AG04450 (cell line): ENCODE measurements at places on chromosomes 4 and X.

GRCh38 chrX:13290891-13291614 lies 28.8 kb downstream of the ATXN3L start:
- no peak for DNase-seq

- DNase-seq, result no peak
Observed at GRCh38 chrX:68363984-68364383, 69.3 kb downstream of the OPHN1 start.

GRCh38 chr4:123462007-123462406 lies 65.4 kb downstream of the SPRY1 start:
- DNase-seq, result no peak

- no peak for DNase-seq
Observed at GRCh38 chr4:138892483-138893407, 122.8 kb upstream of the NOCT start.

GRCh38 chrX:68851082-68851481 lies 22.3 kb downstream of the EFNB1 start:
- DNase-seq, result no peak

GRCh38 chrX:138886769-138887168 lies 175.3 kb upstream of the FGF13 start:
- DNase-seq, result no peak

GRCh38 chrX:71225676-71226075 lies 2.7 kb downstream of the GJB1 start:
- no peak for DNase-seq

GRCh38 chr4:166827167-166827566 lies 407.1 kb downstream of the SPOCK3 start:
- DNase-seq, result no peak

DNA sequence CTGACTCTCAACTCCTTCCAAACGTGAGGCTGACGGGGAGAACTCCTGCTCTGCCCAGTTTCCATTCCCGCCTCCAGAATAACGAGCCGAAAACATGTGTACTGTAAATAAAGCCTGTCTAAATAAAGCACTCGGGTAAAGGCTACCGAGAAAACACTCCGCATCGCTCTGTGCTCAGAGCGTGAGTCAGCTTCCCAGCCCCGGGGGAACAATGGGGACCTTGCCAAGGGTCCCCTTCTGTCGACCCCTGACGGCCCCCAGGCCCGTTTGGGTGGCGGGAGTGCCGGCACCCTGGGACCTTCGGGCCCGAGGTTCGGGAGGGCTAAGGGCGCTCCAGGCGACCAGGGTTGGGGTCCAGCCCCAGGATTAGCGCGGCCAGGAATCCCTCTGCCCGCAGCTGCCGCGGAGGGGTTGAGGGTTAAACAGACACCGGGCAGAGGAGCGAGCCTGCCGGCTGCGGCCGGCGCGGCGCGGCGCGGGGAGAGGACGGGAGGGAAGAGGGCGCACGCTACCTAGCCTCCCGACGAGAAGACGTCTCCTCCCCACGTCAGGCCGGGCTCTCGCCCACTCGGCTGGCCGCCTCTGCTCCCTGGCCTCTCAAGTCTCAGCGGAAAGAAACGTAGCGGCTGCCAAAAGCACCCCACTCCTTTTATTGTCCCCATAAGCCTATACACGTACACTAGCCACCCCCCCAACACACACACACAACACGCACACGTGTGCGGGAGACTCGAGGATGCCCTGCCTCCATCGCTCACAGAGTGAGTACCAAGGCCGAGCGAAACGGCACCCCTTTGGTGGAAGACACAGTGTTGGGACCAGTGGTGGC lies 85.5 kb downstream of the BCOR start:
- DNase-seq, result no peak

DNA sequence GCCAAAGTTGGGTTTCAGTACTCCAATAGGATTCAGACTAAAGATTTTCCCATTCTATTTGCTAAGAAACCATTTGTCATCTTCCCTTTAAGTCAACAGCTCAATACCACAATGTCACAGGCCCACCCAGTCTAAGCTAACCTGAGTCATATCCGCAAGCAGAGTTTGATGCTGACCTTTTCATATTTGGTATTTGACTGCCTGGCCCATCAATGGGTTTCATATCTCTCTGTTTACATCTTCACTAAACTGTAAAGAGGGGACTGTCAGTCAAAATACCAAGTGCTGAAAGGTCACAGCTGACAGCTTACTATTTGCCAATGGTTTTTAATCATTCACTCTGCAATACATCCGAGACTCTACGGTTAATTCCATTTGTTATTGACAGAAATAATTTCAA lies 707.5 kb upstream of the ACTRT1 start:
- no peak for DNase-seq

DNA sequence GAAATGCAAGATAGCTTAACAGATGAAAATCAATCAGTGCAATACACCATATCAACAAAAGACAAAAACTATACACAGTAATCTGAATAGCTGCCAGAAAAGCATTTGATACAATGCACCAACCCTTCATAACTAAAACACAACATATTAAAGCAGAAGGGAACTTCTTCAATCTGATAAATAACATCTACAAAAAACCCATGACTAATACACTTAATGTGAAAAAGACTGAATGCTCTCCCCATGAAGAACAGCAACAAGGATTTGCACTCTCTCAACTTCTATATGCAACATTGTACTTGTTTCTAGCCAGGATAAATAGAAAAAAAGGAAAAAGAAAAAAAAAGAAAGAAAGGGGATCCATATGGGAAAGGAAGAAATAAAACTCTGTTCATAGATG lies 139.7 kb downstream of the RBM47 start:
- no peak for DNase-seq

GRCh38 chr4:109649872-109650271 lies 53.4 kb downstream of the CASP6 start:
- no peak for DNase-seq

DNA sequence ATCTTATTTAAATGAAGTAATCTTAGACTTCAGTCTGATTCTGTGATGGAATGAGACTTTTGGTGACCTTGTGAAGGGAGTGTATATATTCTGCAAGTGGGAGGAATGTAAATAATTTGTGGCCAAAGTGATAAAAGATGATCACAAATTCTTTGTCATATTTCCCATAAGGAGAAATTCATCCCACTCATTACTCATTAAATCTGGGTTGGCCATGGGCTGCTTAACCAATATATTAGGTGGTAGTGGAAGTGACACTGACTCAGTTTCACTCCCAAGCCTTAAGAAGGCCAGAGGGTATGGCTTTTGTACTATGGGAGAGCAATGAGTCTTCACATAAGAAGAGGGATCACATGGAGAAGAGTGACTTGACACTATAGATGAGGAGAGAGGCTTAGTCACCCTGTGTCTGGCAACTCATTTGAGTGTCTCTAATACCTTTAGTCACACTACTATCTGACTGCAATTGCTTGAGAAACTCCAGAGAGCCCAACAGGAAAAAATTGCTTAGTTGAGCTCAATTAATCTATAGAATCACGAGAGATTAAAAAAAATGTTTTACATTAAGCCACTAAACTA lies 408.2 kb upstream of the PITX2 start:
- no peak for DNase-seq

GRCh38 chrX:41087201-41087600 lies 2.0 kb downstream of the USP9X start:
- no peak for DNase-seq

- peak; percentile 15 for DNase-seq
Observed at GRCh38 chr4:2041239-2042130, 17.6 kb upstream of the NAT8L start.

GRCh38 chr4:80610199-80610598 lies 274.7 kb downstream of the CFAP299 start:
- DNase-seq, result no peak

- DNase-seq, result no peak
Observed at GRCh38 chr4:25253071-25253445, 19.2 kb downstream of the PI4K2B start.

- no peak for DNase-seq
Observed at GRCh38 chr4:27293831-27294230, 433.2 kb downstream of the STIM2 start.

DNA sequence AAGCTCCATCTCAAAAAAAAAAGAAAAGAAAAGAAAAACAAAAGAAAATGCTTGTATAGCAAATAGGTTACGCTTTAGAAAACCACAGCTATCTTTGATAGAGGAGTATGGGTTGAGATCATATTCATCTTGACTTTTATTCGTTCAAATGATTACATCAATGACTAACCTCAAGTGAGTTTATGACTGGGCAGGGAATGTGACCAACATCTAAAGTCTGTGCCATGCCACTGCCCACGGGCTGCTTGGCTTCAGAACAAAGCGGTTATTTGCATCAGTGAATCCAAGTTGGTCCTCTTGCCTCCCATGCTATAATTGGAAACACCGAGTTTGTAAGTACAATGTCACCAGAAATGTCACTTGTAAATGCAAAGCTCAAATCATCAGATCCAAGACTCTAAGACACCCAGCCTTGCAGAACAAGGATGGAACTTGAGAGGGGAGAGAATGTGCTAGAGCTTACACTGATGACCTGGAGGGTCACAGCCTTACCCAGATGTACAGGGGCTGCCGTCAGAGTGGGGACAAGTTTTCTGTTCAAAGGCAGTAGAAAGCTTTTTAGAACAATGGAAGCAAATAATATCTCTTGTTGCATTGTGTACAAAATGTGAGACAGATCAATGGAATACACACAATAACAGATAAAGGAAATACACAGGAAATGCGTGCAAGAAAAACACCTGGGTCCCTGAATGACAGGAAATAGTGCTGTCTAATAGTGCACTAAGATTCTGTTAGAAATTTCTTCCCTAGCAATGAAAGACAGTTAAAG lies 8.4 kb upstream of the OPN1LW start:
- DNase-seq, result no peak

DNA sequence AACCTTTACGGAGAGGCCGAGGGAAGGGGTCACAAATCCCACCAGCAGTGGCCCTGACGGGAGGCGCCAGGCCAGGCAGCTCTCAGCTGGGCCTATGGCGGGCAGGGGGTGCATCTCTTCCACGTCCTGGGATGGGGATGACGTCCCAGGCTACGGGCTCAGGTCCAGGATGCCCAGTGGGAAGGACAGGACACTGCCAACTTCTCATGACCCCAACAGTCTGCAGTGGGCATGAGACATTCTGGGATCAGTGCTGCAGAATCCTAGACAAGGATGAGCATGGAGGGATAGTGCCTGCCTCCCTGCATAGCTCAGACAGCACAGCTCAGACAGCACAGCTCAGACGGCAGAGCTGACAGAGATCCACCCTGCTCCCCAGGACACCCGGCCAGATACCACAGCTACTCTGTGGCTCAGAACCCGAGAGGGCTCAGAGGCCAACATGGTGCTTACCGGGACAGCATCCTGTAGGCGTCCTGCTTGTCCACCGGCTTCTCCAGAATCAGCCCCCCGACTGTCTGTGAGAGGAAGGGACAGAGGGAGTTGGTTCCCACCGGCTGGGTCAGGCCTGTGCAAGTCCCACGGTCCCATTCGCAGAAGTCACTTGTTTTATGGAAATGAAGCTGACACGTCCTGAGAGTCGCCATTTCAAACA lies 17.3 kb downstream of the ASMTL start:
- DNase-seq, result no peak

DNA sequence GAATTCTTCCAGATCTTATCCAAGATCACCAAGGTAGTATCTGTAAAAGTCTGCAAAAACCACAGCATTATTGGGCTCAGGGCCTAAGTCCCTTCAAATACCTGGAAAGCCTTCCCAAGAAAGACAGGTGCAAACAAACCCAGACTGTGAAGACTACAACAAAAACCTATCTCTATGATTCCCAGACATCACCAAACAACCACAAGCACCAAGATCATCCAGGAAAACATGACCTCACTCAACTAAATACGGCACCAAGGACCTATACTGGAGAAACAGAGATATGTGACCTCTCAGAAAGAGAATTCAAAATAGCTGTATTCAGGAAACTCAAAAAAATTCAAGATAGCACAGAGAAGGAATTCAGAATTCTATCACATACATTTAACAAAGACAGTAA lies 15.3 kb downstream of the TCEAL1 start:
- DNase-seq, result no peak

DNA sequence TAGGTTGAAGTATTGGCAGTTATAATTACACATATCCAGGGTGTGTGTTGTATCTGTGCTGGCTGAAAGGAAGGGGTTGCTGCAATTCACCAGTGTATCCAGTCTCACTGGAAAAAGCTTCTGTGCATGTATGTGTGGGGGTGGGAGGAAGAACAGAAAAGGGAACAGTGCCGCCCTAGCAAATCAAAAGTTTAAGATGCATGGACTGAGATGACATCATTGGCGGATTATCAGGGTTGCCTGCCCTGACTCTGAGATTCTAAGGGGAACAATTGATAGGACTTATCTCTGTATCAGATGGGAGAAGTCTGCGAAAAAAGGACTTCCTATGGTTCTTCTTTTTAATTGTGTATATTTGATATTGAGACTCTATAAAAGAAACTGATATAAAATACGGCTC lies 3.5 kb downstream of the SLC25A43 start:
- no peak for DNase-seq

DNA sequence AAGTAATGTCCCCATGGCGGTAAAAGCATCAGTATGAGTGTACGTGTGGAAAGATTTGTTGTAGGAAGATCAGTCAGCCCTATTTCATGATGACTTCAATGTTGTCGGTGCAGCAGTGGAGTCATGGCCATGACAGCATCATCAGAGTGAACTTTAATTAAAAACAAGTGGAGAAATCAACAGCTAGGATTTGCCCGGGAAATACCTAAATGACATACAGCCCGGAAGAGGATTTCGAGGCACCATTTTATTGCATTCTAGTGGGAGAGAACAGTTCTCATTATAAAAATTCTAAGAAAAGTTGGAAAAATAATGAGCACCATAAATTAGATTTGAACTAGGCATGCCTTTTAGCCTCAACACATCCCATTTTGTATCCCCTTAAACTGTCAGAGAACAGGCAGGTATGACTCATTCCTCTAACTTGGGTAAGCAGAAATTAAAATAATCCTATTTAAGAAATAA lies 170.1 kb downstream of the SHROOM3 start:
- DNase-seq, result no peak

- no peak for DNase-seq
Observed at GRCh38 chrX:69117876-69118526, 47.3 kb downstream of the PJA1 start.

GRCh38 chr4:33494150-33494549 lies 2750.2 kb downstream of the ARAP2 start:
- no peak for DNase-seq

GRCh38 chr4:14064984-14065383 lies 437.5 kb upstream of the BOD1L1 start:
- no peak for DNase-seq

DNA sequence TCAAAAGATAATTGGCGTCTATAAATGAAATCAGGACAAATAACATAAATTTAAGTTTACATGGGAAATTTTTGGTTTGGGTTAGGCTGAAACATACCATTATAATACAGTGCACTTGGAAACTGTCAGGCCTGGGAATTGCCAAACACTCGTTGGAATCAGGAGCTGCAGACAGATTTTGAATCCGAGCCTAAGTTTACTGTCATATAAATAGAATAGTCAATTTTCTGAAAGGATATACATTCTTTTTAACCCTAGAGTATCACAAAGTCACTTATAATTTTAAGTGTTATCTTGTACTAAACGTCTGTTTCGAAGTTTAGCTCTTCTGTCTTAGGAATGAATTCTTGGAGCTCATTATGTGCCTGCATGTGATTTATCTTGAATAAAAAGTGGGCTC lies 234.1 kb downstream of the VEGFC start:
- no peak for DNase-seq

- no peak for DNase-seq
Observed at GRCh38 chrX:58025979-58026378, 115.7 kb upstream of the ZXDA start.

GRCh38 chr4:170979736-170980135 lies 833.5 kb upstream of the GALNTL6 start:
- no peak for DNase-seq
